ENCODE measurements at places on chromosomes 6 and 20.

DNA sequence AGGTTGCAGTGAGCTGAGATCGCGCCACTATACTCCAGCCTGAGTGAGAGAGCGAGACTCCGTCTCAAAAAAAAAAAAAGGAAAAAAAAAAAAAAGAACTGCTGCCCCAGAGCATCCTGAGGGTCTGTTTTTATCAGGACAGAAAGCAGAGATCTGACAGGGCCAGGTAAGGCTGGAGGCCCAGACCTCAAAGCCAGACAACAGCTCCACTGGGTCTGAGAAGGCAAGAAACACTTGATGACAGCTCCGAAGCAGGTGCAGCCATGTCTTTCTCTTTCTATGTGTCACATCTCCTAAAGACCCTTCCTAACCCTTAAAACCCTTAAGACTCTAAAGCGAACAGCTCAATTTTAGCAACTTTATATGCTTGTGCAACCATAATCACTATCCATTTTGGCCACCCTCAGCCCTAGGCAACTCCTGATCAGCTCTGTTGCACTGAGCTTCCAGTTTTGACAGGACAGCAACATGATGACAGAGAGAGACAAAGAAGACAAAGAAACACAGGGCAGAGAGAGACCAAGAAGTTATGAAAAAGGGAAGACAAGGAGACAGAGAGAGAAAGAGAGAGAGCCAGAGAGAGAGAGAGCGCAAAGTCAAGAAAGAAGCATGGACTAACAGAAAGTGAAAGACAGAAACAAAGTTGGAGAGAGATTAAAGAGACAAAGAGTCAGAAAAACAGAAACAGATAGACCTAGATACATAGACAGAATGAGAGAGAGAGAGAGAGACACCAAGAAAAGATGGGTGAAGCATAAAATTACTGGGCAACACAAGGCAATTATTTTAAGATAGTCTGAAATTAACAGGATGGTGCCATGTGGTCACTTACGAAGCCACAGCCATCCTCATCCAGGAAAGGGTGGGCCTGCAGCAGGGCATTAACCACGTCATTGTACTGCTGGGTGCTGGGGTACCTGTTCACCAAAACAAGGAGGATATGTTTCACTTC is 39.2 kb downstream of the SAMD3 start:
- peaks cover 50% of the 10 kb centered on the region for H3K4me1 ChIP-seq
- H3K4me3 ChIP-seq: peak overlapping the region; percentile 65
- H3K27me3 ChIP-seq: no peaks in the 10 kb centered on the region
- peaks cover 15% of the 10 kb centered on the region for H3K36me3 ChIP-seq
- peak; percentile 32 for DNase-seq

GRCh38 chr6:11806561-11807317 is 28.1 kb upstream of the ADTRP start:
- peak overlapping the region; percentile 79 for H3K27ac ChIP-seq
- H3K4me1 ChIP-seq: peaks cover 45% of the 10 kb centered on the region
- peaks cover 2% of the 10 kb centered on the region for H3K36me3 ChIP-seq
- H3K4me3 ChIP-seq: peak overlapping the region; percentile 35
- DNase-seq: peak; percentile 56
- H3K27me3 ChIP-seq: no peaks in the 10 kb centered on the region

- H3K27ac ChIP-seq: no peak overlapping the region
- no peak overlapping the region for H3K4me3 ChIP-seq
- peaks cover 30% of the 10 kb centered on the region for H3K36me3 ChIP-seq
- no peaks in the 10 kb centered on the region for H3K27me3 ChIP-seq
Observed at GRCh38 chr6:57064809-57065208, 18.3 kb downstream of the KIAA1586 start.

- peaks cover 58% of the 10 kb centered on the region for H3K4me1 ChIP-seq
- H3K36me3 ChIP-seq: peaks cover 9% of the 10 kb centered on the region
- H3K27ac ChIP-seq: peak overlapping the region; percentile 43
- H3K27me3 ChIP-seq: no peaks in the 10 kb centered on the region
- no peak overlapping the region for H3K4me3 ChIP-seq
Observed at GRCh38 chr6:25053875-25054371, 118.2 kb upstream of the RIPOR2 start.

DNA sequence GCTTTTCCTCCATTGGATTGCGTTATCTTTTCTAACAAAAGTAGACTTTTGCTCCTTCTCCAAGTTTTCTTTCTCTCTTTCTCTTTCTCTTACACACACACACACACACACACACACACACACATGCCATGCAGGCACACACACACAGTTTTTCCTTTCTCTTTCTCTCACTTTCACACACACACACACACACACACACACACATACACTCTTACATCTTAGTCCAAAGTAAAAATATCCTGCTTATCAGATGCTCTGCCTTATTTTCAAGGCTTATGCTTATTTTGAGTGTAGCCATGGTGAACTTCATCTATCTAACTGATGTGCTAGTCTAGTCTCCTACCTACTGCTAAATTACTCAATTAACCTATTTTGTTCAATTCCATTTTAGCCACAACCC is 34.4 kb upstream of the RAB23 start:
- H3K36me3 ChIP-seq: no peaks in the 10 kb centered on the region
- no peaks in the 10 kb centered on the region for H3K27me3 ChIP-seq
- DNase-seq: no peak

GRCh38 chr6:92587525-92587924 is 831.8 kb downstream of the EPHA7 start:
- H3K27ac ChIP-seq: no peak overlapping the region
- no peak overlapping the region for H3K4me3 ChIP-seq
- H3K27me3 ChIP-seq: no peaks in the 10 kb centered on the region
- DNase-seq: no peak

DNA sequence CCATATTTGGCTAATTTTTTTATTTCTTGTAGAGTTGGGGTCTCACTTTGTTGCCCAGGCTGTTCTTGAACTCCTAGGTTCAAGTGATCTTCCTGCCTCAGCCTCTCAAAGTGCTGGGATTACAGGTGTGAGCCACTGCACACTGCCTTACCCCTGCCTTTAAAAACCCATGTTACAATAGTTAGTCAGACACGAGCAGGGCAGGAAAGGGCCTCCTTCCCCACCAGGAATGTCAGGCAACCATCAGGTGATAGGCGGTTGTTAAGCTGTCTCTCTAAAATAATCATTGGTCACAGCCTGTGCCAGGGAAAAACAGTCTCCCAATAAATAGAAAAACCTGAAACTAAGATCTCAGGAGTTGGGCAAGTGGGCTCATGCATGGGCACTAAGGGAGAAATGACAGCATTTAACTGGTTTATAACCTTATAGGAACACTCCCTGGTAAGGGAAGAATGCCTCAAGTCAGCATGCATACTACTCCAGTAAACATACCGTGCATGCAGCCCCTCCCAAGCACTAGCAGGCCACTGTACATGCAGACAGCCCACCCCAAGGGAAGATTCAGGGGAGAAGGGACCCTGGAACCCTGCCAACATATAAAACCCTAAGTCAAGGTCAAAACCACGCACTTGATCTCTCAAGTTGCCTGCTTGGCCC is 8.4 kb downstream of the OR2H2 start:
- no peaks in the 10 kb centered on the region for H3K4me1 ChIP-seq
- no peaks in the 10 kb centered on the region for H3K36me3 ChIP-seq
- H3K27me3 ChIP-seq: peaks cover 18% of the 10 kb centered on the region

DNA sequence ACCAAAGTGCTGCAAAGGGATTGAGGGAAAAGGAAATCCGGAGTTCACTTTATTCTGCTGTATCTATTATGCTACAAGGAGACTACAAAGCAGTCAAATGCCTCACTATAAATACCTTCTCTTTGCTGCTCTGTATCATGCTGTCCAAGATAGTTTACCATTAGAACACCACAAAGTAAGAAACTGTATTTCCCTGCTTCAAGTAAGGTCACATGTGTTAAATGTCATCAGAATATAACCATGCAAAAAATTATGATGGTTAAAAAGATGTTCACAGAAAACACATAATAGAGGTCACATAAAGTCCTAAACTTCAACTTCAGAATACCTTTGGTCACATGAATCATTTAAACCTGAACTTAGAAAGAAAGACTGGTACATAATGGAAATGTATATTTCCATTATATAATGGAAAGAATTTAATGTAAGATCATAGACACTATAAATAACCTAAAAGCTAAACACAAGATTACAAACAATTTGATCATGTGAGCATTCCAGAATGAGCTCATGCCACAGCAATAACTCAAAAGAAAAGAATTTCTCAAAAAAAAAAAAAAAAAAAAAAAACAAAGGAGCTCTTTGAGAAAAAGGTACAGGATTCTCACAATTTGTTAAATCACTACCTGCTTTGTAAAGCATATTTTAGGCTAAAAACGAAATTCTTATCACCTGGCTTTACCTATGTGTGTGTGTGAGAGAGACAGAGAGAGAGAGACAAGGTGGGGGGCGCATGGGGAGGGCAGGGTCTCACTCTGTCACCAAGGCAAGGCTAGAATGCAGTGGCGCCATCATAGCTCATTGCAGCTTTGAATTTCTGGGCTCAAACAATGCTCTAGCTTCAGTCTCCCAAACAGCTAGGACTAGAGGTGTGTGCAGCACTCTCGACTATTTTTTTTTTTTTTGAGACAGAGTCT is 58.7 kb downstream of the KIF13A start:
- DNase-seq: no peak
- H3K4me1 ChIP-seq: no peaks in the 10 kb centered on the region
- peaks cover 9% of the 10 kb centered on the region for H3K27me3 ChIP-seq
- H3K4me3 ChIP-seq: no peak overlapping the region
- H3K36me3 ChIP-seq: no peaks in the 10 kb centered on the region

DNA sequence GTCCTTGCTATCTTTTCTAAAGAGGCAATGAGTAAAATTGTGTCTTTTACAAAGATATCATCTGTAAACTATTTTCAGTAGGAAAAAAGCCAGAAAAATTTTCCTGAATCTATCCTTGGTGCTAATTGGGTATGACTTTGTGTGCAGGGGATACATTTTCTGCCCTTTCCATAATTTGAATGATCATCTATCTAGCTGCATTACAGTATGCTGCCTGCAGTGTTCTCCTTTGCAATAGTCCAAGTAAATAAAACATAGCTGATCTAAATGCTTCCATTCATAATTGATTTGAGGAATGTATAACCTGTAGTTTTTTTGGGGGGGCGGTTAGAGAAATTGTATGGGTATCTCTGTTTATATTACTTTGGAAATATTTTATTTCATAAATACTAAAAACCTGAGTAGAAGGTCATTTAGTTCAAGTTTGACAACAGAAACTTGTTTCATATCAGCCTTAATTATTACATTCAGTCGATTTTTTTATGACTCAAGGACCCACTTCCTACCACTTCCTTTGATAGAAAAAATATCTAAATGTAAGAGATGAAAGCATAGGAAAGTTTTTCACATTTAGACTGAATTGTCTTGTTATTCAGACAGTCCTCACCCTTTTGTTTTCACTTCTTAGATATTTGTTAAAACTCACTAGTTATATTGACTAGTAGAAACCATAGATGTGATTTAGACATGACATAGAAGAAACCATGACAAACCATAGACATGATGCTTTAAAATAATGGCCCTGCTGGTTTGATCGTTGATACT is 75.3 kb downstream of the AIG1 start:
- DNase-seq: no peak
- no peaks in the 10 kb centered on the region for H3K27me3 ChIP-seq
- H3K4me1 ChIP-seq: peaks cover 48% of the 10 kb centered on the region
- peak overlapping the region; percentile 88 for H3K27ac ChIP-seq

DNA sequence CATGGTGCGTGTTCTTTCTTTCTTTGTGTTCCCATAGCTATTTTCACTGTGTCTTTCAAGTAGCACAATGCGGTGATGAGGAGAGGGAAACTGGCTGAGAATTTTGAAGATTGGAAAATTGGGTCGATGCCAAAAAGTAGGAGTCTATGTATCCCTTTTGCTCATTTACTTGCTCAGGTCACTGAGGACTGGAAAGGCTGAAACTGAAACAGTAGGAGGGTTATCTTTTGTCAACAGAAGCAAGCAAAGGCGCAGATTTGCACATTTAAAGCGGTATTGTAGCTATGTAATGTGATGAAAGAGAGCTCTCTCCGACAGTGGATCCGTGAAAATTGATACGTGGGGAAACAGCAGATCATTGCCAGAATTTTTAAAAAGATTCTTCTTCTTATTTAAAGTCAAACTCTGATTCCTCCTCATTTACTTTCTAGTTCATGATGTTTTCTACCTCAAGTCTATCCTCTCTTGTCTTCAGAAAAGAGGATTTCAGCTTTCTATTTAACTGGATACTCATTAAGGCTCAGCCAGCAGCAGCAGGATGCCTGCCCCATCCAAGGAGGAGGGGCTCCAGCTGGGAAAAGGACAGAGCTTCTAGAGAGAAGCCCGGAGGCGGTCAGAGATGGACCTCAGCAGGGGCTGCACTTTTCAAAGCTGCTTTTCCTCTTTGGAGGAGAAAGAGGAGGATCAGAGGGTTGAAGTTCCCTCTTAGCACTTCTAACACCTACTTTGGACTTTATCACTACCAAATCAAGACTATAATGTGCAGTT is 15.9 kb upstream of the FYN start:
- H3K36me3 ChIP-seq: peaks cover 3% of the 10 kb centered on the region
- H3K27ac ChIP-seq: no peak overlapping the region
- no peaks in the 10 kb centered on the region for H3K27me3 ChIP-seq
- H3K4me3 ChIP-seq: no peak overlapping the region
- H3K4me1 ChIP-seq: no peaks in the 10 kb centered on the region

DNA sequence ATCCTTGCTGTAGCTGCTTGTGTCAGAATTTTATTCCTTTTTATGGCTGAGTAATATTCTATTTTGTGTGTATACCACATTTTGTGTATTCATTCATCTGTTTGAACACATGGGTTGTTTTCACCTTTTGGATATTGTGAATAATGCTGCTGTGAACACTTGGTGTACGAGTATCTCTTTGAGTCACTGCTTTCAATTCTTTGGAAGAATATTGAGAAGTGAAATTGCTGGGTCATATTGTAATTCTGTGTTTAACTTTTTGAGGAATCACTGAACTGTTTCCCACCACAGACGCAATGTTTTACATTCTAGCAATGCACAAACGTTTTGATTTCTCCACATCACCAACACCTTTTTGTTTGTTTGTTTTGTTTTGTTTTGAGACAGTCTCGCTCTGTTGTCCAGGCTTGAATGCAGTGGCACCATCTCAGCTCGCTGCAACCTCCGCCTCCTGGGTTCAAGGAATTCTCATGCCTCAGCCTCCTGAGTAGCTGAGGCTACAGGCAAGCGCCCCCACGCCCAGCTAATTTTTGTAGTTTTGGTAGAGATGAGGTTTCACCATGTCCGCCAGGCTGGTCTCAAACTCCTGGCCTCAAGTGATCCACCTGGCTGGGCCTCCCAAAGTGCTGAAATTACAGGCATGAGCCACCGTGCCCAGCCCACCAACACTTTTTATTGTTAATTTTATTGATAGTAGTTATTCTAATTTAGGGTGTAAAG is 21.7 kb downstream of the CPXM1 start:
- no peak for DNase-seq
- peaks cover 2% of the 10 kb centered on the region for H3K4me1 ChIP-seq

GRCh38 chr6:52045481-52045880 is 41.9 kb downstream of the PKHD1 start:
- H3K36me3 ChIP-seq: no peaks in the 10 kb centered on the region
- no peak for DNase-seq
- no peak overlapping the region for H3K27ac ChIP-seq
- H3K27me3 ChIP-seq: peaks cover 25% of the 10 kb centered on the region
- no peaks in the 10 kb centered on the region for H3K4me1 ChIP-seq
- H3K4me3 ChIP-seq: no peak overlapping the region

- H3K4me1 ChIP-seq: peaks cover 78% of the 10 kb centered on the region
- no peaks in the 10 kb centered on the region for H3K27me3 ChIP-seq
- peak; percentile 14 for DNase-seq
Observed at GRCh38 chr6:142810952-142811514, 133.9 kb downstream of the HIVEP2 start.

Data from activated naive CD8-positive, alpha-beta T cell treated with anti-CD3 and anti-CD28 coated beads for 36 hours (primary cell).